ENCODE measurements at places on chromosomes 12 and 14.

- no peak for DNase-seq
Observed at GRCh38 chr12:57737467-57738460, 778 bp downstream of the AGAP2 start.

GRCh38 chr14:34895277-34895676 is 20.1 kb upstream of the BAZ1A start:
- no peak for DNase-seq

DNA sequence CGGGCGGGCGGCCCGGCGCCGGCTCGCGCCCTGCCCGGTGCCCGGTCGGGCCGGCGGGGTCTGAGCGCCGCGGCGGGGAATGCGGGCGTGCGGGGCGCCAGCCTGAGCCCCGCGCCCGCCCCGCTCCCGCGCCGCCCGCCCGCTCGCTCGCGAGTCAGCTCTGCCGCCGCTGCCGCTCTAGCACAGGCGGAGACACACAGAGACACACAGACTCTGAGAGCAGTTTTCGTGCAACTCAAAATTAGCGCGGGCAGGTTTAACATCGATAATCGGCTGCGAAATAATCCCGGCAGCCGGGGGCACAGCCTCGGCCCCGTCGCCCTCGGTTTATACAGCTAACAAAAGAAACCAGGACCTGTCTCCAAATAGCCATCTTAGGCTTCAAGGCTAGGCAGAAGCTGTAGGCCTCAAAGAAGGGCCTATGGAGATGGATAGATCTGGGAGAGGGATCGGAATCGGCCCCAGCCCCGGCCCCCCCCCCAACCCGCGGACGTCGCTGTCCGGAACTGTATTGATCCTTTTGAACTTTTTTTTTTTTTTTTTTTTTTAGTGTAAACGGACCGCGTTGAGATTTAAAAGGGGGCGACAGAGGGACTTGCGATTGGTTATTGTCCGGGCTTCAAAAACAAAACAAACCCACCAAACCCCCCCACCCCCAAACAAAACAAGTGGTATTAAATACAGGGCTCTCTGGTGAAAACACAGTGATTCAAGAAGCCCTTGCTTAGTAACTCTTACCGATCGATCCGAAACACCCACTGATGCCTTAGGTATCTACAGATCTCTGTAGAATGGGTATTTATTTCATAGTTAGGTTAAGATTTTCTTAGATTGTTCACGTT is 1.1 kb downstream of the ARID2 start:
- DNase-seq = peak; percentile 55

DNA sequence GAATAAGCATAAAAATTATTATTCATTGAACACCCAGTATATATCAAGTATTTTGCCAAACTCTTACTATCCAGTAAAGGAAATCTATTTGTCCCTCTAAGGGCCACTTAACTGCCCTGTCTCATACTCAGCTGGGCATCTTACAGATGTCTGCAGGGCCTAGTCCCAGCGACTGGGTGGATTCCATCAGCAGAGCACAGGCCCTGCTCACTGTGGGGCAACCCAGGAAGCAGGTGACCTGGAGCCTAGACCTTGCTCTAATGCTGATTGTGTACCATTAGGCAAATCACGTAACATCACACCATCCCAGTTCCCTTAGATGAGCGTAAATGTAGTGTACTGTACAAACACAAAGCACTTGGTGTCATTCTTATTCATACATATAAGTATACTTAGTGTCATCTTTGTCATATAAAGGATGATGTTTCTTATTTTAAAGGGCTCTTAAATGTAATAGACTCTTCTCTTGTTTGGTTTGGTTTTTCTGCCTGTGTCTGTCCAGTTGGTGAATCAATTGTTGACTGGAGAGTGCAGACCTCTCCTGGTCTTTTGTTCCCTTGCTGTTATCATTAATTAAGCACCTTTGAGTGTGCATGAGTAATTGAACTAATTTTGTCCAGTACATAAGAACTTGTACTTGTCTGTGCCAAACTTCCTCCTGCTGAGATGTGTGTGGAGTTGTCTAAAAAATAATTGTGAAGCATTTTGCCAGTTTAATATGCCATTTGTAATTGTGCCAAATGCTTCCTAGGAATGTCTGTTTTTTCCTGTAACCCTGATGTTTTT is 49.3 kb downstream of the RAB35 start:
- no peak for DNase-seq

DNA sequence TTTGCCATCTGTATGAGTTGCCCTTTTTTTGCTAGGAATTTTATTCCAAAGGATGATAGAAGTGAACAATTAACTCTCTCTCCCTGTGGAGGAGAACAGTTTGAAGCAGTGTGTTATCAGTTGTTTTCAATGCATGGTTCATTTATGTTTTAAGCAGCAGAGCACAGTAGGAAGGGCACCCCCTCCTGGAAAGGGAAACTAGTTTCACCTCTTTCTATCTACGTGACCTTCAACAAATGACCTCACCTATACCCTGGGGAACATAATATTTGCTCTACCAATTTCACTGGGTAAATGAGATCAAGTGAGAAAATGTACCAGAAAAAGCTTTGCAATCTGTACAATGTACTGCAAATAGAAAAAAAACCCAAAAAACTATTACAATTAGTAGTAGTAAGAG is 5.4 kb upstream of the DCP1B start:
- DNase-seq = no peak

DNA sequence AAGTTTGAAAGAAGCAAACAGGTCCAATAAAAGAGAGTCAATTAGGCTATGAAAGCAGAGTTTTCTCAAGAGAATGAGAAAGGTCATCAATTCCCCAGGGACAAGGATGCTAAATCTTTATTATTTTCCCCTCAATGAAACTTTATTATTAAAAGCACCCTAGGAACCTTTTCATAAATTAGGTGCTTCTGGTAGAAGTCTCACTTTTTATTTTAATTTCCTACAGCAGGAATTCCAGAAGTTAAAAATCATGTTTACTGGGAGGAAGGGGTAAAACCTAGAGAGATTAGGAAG is 223.2 kb upstream of the SOX5 start:
- DNase-seq = no peak

- no peak for DNase-seq
Observed at GRCh38 chr12:3697311-3697870, 55.5 kb downstream of the CRACR2A start.

GRCh38 chr12:103839103-103839502 is 1.9 kb downstream of the NT5DC3 start:
- DNase-seq = no peak

Measured in activated T-helper 2 cell treated with anti-CD3 and anti-CD28 coated beads, Interferon-gamma antibody, Interleukin-2, Interleukin-4, amounts not matched to agents 10 μg/mL and 5 μg/mL and 100 μg/mL, durations not matched to agents 14 hours and 24 hours and 36 hours (primary cell).